Stimulated activated CD4-positive, alpha-beta T cell treated with anti-CD3 and anti-CD28 coated beads, Interleukin-1b, Interleukin-23, amount 100 ng/mL, for 1 hour (primary cell): ENCODE measurements at places on chromosomes 16 and 17.

DNA sequence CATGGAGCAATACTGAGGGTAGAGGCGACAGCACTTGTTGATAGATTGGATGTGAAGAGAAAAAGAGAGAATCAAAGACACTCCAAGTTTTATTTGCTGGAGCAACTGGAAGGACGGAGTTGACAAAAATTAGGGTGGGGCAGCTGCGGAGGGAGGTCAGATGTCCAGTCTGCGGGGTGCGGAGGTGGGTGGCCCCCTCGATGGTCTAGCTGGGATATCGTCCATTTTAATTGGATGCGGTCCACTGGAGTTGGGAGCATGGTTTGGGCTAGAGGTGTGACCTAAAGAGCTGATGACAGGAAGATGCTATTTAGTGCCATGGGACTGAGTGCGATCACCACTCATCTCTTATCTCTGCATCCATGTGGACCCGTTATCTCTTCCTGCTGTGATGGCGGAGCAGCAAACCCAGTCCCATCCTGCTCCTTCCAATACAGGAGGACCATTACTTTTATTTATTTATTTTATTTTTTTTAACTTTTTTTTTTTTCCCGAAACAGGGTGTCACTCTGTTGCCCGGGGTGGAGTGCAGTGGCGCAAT lies 48.3 kb upstream of the CBX4 start:
- no peak for DNase-seq

GRCh38 chr17:37239690-37240334 lies 136.0 kb upstream of the C17orf78 start:
- no peak for DNase-seq

DNA sequence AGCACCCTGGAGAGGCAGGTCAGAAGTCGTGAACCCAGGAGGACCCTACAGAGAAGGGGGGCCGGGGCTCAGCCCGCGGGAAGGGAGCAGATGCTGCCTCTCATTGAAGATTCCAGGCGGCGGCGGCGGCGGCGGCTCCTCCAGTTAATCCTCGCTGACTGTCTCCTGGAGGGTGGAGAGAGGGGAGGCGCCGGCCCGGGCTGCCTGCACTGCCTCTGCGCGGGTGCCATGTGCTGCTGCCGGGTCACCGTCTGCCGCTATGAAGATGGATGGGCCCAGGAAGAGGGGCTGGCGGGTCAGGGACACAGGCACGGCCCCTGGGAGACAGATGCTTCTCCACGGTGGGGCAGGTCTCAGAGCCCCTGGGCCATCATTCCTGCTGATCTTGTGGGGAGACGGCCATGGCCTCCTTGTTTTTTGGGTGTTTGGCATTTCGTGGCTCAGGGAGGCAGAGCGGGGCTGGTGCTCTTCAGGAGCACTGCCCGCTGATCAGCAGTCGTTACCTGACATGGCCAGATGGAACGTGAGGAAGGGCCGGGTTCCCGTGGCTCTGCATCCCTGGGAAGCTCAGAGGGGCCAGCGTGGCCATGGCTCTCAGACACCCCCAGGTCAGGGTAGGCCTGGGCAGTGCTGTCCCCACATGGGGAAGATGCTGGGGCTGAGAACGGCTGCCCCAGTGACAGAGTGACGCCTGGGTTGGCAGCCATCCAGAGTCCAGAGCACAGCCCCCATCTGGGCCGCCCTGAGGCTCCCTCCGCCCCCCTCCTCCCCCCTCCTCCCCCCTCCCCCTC lies 36.1 kb downstream of the GINS2 start:
- DNase-seq, result no peak

DNA sequence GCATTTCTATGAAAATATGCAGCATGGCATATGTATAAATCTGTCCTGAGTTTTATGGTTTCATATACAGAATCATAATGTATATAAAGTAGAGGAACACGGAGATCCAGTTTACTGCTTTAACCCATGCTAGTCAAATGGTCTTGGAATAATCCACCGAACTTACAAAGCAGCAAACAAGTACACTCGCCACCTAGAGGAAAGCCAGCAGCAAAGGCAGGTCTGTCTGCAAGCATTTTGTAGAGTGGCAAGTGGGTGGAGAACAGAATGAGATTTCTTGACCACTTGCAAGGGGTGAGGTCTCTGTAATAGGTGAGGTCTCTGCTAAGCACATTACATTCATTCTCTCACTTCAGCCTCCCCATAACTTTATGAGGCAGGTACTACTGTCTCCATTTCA lies 308.3 kb downstream of the CA10 start:
- DNase-seq, result no peak

GRCh38 chr17:20992987-20993862 lies 49.6 kb downstream of the USP22 start:
- DNase-seq, result peak; percentile 46

DNA sequence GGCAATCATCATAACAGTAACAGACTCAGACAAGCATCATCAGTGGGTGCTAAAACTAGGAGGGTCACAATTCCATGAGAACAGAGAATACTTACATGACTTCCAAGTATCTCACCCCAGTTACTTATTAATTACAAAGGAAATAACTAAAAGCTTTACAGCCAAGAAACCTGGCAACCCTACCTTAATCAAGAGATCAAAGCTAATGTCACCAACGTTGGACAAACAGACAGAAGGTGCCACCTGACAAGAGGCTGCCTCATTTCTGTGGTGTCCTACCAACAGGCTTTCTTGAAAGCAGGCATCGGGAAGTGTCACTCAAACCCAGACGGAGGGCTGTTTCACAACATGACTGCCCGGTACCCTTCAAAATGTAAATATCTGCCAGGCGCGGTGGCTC lies 84.6 kb downstream of the RMI2 start:
- no peak for DNase-seq

GRCh38 chr17:83024218-83024971 lies 55.0 kb upstream of the METRNL start:
- no peak for DNase-seq
